CD4-positive, CD25-positive, alpha-beta regulatory T cell (primary cell): ENCODE measurements at places on chromosomes 2 and 18. TPM values are rescaled to one million over a fixed set of nuclear protein-coding genes. Genes with fewer than 3 reads are reported as not detected.

DNA sequence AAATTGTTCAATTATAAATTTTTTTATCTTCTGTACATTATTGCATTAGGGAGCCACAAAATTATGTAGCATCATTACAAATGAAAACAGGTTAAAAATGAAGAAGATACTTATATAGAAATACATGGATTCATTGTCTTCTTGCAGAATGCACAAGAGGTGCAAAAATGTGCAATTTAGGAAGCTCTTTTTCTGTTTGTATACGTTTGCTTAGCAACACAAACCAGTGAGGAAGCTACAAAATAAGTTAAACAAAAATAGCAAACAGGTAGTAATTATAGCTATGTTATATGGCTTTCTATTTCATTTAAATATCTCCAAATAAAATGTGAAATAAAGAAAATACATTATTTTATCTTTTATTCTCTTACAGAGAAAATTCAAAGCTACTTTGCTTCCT lies 177.6 kb upstream of the SESTD1 start:
- DNase-seq = no peak
- H3K27ac ChIP-seq = no peak overlapping the region
- no peak overlapping the region for H3K4me3 ChIP-seq

DNA sequence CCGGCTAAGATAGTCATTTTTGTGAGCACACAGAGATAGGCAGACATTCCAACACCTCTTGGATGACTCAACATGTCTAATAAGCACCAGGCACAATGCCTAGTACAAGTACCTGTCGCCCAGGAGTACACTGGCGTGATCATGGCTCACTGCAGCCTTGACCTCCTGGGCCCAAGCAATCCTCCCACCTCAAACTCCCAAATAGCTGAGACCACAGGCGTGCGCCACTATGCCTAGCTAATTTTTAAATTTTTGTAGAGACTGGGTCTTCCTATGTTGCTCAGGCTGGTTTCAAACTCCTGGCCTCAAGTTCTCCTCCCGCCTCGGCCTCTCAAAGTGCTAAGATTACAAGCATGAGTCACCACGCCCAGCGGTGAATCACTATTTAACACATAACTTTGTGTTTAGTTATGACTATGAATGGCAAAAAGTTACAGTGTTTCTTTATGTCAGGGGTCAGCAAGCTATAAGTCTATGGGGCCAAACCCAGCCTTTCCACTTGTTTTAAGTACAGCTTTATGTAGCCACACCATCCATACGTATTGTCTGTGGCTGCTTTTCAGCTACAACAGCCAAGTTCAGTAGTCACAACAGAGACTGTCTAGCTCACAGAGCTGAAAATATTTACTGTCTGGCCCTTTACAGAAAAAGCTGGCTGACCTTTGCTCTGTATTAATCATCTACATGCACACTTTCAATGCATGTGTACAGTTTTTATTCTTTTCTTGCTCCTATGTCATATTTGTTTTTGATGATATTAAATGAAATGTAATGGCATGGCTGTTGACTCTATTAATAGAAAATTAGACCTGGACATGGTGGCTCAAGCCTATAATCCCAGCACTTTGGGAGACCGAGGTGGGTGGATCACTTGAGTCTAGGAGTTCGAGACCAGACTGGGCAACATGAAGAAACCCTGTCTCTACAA lies 18.7 kb downstream of the ORC2 start:
- H3K27me3 ChIP-seq = no peaks in the 10 kb centered on the region
- H3K36me3 ChIP-seq = peaks cover 71% of the 10 kb centered on the region
- no peak overlapping the region for H3K27ac ChIP-seq
- DNase-seq = no peak

Gene CPS1
- not detected for polyA plus RNA-seq

DNA sequence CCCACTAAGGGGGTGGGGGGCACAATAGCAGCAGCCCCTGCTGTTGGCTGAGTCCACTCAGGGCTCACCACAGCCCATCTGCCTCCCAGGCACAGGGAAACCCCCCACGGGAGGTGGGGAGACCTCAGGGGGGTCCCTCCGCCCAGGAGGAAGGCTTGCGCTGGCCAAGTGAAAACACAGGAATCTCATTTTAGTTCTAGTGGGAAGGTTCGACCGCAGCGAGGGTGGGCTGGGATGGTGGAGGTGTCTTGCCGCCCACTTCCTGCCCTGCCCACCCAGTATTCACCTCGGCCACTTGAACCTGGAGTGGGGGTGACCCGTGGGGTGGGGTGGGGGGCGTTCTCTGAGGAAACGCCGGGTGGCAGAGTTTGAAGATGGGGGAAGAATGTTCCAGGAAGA lies 6.9 kb upstream of the BOK start:
- H3K36me3 ChIP-seq = no peaks in the 10 kb centered on the region
- no peaks in the 10 kb centered on the region for H3K4me1 ChIP-seq

Gene RAB6D
- not detected for polyA plus RNA-seq

DNA sequence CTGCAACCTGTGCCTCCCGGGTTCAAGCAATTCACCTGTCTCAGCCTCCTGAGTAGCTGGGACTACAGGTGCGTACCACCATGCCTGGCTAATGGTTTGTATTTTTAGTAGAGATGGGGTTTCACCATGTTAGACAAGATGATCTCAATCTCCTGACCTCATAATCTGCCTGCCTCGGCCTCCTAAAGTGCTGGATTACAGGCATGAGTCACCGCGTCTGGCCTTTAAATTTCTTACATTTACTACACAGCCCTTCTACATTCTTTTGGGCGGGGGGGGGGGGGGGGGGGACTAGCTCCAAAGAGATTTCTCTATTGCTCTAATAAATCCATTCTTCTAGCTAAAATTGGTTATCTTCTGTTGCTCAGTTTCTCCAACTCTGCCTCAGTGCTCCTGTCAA lies 964.9 kb upstream of the ACVR2A start:
- no peak overlapping the region for H3K27ac ChIP-seq
- DNase-seq = no peak
- H3K36me3 ChIP-seq = no peaks in the 10 kb centered on the region
- no peaks in the 10 kb centered on the region for H3K27me3 ChIP-seq
- no peak overlapping the region for H3K4me3 ChIP-seq

GRCh38 chr2:138621139-138621538 lies 119.6 kb downstream of the SPOPL start:
- no peaks in the 10 kb centered on the region for H3K4me1 ChIP-seq
- no peak for DNase-seq
- H3K27ac ChIP-seq = no peak overlapping the region
- H3K36me3 ChIP-seq = no peaks in the 10 kb centered on the region
- peaks cover 5% of the 10 kb centered on the region for H3K27me3 ChIP-seq

Gene FLACC1
- polyA plus RNA-seq = 1.6 TPM

DNA sequence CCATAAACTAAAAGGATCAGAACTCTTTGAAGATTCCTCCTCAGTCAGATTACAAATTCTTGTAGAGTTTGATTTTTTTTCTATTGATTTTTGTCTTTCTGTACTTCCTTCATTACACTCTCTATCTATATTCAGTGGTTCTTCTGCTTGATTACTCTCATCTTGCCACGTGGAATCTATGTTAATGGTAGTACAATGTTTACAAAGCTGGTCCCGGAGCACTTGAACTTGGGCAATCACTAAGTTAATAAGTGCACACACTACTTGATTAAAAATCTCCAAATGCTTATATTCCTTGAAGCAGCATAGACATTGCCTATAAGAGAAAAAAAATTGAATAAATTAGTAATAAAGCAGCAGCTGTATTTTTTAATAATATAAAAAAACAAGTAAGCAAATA lies 65.1 kb downstream of the USP34 start:
- no peaks in the 10 kb centered on the region for H3K27me3 ChIP-seq
- H3K4me1 ChIP-seq = no peaks in the 10 kb centered on the region
- DNase-seq = no peak
- no peak overlapping the region for H3K4me3 ChIP-seq
